Activated T-cell treated with anti-CD3 and anti-CD28 coated beads for 1 hour (primary cell): ENCODE measurements at places on chromosomes 5 and 9.

DNA sequence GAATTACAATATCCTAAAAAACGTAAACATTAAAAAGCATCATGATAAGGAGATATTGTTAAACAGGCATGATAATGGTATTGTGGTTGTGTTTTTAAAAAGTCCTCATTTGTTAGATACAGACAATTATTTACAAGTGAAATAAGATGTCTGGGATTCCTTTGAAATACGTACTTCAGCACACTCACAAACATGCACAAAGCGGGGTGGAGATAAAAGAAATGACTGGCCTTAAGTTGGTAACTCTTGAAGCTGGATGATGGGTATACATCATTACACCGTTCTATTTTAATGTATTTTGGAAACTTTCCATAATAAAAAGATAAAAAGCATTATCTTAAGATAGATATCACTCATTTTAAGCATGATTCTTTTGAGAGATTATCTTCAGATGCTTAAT is 1.0 kb downstream of the FAM200C start:
- DNase-seq = no peak

GRCh38 chr5:36240779-36241630 is 720 bp downstream of the NADK2 start:
- DNase-seq = peak; percentile 4

DNA sequence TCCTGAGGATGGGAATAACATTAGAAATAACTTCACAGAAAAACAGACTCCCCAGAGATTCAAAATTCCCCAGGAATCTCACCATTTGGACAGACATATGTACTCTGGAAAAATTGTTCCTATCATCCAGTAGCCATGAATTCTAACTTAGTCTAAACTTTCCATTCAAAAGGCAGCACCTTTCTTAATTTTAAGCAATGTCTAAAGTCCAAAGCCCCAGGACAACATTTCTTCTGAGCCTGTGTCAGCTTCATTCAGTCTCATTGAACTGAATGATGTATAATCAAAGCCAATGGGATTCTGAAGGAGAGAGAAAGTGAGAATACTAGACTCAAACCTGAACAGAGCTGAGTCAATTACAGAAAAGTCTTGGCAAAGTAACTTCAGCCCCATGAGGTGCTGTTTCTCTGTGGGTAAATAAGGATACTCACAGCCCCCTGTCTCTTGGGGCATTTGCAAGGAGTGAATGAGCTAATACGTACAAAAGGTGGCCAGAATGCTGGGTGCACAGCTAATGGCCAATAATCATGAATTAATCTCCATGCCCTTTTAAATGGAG is 140.6 kb downstream of the SEMA5A start:
- no peak for DNase-seq

DNA sequence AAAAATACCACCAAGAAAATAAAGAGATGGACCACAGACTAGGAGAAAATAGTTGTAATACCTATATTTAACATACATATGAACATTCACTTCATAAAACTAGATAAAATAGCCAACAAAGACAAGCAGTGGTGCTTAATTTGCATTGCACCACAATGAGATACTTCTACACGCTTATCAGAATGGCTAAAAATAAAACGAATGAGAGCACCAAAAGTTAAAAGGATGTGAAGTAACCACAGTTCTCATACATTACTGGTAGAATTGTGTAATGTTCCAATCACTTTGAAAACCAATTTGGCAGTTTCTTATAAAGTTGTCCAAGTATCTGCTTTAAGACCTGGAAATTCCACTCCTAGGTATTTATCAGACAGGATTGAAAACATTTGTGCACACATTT is 198.9 kb upstream of the SGCD start:
- DNase-seq = no peak

- DNase-seq = no peak
Measured at GRCh38 chr9:137128862-137129455, 10.0 kb upstream of the GRIN1 start.

GRCh38 chr5:168076561-168076991 is 214.9 kb upstream of the WWC1 start:
- DNase-seq = no peak

DNA sequence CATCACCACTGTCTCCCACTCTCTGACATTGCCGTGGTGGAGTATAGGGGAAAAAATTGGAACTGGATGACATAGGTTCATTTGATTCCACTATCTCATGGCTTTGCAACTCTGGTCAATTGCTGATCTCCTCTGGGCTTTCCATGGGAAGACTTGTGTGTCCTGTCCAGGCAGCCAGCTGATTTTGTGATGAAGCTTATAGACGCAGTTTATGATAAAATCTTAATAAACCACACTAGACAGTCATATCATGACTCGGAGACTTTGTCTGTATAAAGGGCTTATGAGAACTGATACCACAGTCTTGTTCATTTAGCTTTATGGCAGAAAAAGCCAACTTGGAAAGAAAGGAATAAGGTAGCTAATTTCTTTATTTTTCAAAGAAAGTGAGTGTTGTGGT is 296.5 kb downstream of the MAST4 start:
- no peak for DNase-seq

GRCh38 chr9:127450243-127450760 is 904 bp downstream of the RPL12 start:
- DNase-seq = no peak

- DNase-seq = no peak
Measured at GRCh38 chr9:128258326-128258725, 17.5 kb downstream of the GOLGA2 start.
